ENCODE measurements at places on chromosomes 13 and 19. TPM values are rescaled to one million over a fixed set of nuclear protein-coding genes. Genes with fewer than 3 reads are reported as not detected.

Gene COL4A1
- total RNA-seq, result 43.2 TPM

Gene RNF225
- total RNA-seq, result not detected

Gene IGSF23
- not detected for total RNA-seq

Gene NCR1
- not detected for total RNA-seq

Gene C19orf47
- total RNA-seq, result 5.5 TPM

All from uterine smooth muscle cell (primary cell).